NK-92 treated with Interleukin-12 subunit alpha and Interleukin-12 subunit beta, amount 100 ng/mL, for 24 hours (cell line): ENCODE measurements at places on chromosomes 7 and 10.

GRCh38 chr10:95266674-95267095 lies 24.1 kb downstream of the PDLIM1 start:
- no peak for DNase-seq

DNA sequence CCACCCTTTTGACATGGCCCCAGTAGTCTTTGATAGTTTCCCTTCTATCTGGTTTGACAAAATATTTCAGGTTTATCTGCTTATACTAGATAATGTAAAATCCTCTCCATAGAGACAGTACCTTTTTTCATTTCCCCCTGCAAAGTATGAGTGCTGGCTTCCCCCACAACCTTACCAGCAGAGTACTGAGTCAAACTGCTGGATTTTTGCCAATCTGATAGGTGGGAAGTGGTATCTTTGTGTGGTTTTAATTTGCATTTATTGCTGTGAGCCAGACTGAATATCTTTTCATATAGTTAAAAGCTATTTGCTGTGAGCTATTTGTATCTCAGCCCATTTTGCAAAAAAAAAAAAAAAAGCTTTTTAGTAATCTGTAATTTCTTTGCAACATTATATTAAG lies 32.1 kb upstream of the HECTD2 start:
- no peak for DNase-seq

GRCh38 chr10:102436312-102436711 lies 3.9 kb upstream of the CUEDC2 start:
- DNase-seq = no peak

DNA sequence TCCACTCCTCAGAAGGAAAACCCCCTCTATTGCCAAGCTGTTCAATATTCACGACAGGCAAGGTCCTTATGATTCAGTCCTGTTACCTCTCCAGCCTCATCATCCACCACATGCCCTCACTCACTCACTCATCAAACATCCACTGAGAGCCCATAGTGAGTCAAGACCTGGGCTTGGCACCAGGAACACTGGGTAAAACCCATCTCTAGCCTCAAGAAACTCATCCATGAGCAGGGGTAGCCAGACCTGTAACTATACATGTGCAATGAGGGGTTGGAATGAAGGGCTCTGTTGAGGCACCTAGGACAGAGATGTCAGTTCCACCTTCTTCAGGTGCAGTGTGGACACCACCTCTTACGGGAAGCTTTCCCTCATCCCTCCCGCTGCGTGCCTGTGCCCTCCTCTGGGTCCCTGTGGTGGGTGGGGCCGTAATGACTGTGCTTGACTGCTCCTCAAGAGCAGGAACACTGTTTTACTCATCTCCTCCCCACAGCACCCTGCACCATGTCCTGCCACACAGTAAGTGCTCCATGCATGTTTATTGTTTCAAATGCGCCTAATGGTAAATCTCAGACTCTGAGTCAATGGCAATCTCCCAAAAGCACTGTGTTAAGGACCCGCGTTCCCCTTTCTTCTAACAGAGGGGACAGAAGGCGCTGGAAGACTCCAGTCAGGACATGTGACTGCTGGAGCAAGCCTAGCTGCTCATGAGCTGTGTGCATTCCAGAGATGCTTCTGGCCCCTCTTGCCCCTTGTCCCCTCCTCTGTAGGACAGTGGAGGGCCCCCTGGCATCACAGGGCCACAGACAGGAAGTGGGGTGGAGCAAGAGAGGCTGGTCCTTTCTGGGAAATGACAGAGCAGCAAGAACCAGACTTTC lies 95.4 kb downstream of the HIPK2 start:
- DNase-seq = no peak

- no peak for DNase-seq
Measured at GRCh38 chr10:3871424-3871996, 86.5 kb upstream of the KLF6 start.

DNA sequence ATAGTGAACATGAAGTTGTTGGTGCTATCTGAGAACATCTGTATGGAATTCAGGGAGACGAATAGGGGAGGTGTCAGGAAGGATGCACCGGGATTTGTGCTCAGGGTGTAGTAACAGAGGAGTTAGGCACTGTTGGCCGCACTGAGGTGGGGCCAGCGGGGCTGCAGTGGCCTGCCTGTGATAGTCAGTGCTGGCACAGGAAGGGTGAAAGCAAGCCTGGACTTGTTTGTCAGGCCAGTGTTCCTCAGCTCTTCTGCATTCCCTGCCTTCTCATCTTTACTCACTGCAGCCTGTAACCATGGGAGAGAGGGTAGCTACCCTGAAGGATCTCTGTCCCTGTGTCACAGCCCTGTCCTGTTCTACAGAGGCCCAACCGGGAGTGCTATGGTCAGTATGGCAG lies 81.3 kb downstream of the SH2D4B start:
- DNase-seq = no peak

- no peak for DNase-seq
Measured at GRCh38 chr7:102978284-102978683, 65.5 kb downstream of the LRRC17 start.

GRCh38 chr10:58868736-58869435 lies 307.6 kb upstream of the PHYHIPL start:
- no peak for DNase-seq

- DNase-seq = no peak
Measured at GRCh38 chr10:71337219-71337701, 18.2 kb downstream of the SLC29A3 start.

DNA sequence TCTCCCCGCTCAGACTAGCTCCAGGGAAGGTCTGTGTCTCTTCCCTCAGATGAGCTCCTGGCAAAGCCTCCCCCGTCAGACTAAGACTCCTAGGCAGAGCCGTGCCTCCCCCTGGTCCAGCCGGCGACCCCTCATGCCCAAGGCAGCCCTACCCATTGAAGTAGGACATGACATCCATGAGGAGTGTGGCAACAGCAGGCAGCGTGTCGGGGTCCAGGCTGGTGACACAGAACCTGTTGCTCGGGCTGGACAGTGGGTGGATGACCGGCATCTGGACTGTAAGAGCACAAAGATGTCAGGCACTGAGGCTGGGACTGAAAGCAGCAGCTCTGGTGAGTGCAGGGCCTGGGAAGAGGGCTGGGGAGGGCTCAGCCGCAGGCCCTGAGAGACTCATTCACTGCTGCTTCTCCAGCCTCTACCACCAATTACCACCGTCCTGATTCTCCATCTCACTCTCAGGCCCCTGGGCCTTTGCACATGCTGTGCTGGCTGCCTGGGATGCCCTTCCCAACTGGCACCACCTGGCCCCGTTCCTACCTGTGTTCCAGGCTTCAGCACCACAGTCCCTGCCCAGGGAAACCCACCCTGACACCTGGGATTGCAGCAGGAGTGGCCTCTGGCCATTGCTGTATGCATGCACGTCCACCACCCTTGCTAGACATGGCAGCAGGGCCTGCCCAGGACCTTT lies 2.8 kb downstream of the PVRIG start:
- DNase-seq = no peak

GRCh38 chr7:90530263-90530662 lies 60.8 kb downstream of the PTTG1IP2 start:
- no peak for DNase-seq

DNA sequence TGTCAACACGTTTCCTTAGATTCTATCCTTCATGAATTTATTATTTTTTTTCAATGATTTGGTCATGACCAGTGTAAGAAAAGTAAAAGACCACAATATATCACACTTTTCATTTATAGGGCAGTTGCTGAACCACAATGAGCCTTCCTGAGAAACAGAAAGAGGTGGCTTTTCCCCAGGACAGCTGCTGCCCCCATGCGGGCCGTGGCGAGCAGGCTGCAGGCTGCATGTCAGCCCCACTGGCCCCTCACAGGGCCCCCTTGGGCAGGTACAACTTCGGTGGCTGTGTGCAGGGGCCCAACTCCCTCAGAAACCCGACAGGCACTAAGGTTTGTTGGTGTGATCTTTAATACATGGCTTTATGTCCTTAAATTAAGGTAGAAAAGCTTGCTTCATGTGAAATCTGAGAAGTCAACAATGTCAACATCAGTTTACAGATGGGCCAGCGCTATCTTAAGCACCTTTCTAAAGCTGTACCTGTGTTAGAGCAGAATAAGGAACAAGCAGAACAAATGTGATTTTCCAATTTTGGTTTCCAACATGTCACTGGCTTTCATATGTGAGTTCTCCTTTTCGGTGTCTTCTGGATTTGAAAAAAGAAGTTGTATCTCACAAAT lies 10.6 kb downstream of the BEND7 start:
- DNase-seq = peak; percentile 2

DNA sequence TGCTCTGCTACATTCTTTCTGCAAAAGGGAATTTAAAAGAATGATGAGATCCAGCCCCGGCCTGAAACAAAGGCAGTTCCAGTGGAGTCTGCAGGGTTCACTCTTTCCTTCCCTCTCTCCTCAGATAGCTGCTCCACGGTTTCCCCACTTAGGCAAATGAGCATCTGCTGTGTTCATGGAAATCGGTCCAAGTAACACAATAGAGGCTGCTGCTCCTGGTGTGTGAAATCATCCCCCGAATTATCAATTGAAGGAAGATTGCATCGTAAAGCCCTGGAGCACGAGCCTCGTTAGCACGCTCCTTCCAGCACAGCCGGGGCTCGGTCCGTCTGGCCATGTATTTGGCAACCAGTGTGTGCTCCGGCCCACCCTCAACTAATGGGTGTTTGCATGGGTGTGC lies 108.3 kb upstream of the DPP6 start:
- no peak for DNase-seq

DNA sequence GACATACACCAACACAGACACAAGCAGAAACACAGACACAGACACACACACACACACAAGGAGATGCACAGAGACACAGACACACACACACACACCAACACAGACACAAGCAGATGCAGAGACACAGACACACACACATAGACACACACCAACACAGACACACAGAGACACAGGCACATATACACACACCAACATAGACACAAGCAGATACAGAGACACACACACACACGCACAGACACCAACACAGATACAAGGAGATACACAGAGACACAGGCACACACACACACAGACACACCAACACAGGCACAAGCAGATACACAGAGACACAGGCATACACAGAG lies 347.2 kb upstream of the KLF6 start:
- no peak for DNase-seq

GRCh38 chr10:76935941-76936613 lies 701.5 kb downstream of the KCNMA1 start:
- DNase-seq = no peak

- no peak for DNase-seq
Measured at GRCh38 chr7:93779115-93779514, 111.4 kb downstream of the TFPI2 start.

DNA sequence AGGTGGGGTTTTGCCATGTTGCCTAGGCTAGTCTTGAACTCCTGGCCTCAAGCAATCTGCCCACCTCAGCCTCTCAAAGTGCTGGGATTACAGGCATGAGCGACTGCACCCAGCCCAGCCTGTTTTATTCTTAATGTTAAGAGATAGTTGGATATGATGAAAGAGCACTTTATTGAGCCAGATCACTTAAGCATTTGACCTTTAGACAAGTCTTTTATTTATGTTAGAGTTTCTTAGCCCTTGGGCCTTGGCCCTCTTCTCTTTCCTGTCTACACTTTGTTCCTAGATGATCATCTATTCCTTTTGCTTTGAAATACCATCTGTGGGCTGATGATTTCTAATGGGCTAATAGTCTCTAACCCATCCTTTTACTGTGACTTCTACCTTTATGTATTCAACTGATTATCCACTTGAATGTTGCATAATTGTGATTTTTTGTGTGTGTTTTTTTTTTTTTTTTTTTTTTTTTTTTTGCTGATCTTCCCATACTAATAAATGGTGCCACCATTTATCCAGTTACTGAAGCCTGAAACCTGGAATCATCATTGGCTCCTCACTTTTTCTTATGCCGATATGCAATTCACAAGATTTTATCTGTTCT lies 34.8 kb downstream of the BTRC start:
- no peak for DNase-seq

GRCh38 chr7:1674161-1675035 lies 4.3 kb downstream of the ELFN1 start:
- no peak for DNase-seq

DNA sequence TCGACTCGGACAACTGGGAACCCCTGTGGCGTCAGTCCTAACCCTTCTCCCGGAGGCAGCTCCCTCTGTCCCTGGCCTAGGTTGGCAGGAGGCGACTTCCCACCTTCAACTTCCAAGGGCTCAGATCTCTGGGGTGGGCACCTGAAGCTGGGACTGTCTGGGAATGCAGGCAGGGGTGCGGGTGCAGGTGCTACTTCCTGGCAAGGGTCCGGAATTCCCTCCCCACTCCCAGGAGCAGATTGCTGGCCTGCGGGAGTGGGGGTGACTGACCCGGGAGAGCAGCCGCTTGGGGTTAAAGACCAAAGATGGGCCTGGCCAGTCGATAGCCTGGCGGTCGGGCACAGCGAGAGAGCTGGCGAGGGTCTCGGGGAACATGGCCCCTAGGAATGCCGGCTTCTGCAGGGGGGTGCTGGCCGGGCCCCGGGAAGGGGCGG lies 387 bp downstream of the EPHA1 start:
- DNase-seq = no peak

GRCh38 chr7:100088621-100089457 lies at the start of gene COPS6:
Gene COPS6 (plus strand): TSS chr7:100088969. CDS start chr7:100088991, 22 bp downstream.
- peak; percentile 79 for DNase-seq

GRCh38 chr10:102712843-102713538 lies 1.2 kb downstream of the ARL3 start:
- DNase-seq = no peak

GRCh38 chr10:26437637-26438461 lies at the start of gene APBB1IP:
Gene APBB1IP (plus strand): TSS chr10:26438341. CDS start chr10:26492327, 53,986 bp downstream.
- DNase-seq = peak; percentile 23

DNA sequence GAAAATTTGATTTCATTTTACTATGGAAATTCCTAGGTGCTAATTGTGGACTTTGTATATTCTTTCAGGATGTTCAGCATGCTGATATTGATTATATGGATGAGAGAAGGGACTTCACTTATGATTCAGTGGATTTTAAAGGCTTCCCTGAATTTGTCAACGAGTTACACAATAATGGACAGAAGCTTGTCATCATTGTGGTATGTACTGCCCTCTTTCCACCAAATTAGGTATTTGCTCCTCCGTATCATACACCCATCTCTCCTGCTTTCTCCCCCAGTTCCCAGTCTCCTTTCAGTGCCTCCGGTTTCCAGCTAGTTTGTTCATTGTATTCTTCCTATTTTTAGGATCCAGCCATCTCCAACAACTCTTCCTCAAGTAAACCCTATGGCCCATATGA lies 34.6 kb downstream of the MGAM start:
- DNase-seq = no peak

- no peak for DNase-seq
Measured at GRCh38 chr7:43594020-43594419, 11.1 kb downstream of the STK17A start.

DNA sequence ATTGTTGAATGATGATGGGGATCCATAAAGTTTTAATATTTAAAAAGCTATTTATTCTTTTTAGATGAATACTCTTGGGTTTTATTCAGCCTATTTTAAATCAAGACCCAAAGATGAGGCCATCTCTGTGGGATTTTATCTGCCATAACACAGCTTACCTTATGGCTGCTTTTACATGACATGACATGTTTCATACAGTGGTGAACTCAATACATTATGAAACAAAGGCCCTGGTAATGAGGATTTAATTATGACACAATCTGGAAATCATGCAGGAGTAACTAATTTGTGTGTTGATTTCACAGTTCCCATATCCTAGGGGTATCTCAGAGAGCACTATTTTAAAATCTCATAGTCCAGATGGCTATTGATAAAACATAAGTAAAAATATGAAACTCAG lies 661.8 kb upstream of the FZD8 start:
- no peak for DNase-seq

GRCh38 chr7:80624763-80625162 lies 13.7 kb upstream of the CD36 start:
- DNase-seq = no peak
